Esophagus squamous epithelium (tissue), 5 donors: ENCODE measurements at places on chromosomes 13 and 19.

DNA sequence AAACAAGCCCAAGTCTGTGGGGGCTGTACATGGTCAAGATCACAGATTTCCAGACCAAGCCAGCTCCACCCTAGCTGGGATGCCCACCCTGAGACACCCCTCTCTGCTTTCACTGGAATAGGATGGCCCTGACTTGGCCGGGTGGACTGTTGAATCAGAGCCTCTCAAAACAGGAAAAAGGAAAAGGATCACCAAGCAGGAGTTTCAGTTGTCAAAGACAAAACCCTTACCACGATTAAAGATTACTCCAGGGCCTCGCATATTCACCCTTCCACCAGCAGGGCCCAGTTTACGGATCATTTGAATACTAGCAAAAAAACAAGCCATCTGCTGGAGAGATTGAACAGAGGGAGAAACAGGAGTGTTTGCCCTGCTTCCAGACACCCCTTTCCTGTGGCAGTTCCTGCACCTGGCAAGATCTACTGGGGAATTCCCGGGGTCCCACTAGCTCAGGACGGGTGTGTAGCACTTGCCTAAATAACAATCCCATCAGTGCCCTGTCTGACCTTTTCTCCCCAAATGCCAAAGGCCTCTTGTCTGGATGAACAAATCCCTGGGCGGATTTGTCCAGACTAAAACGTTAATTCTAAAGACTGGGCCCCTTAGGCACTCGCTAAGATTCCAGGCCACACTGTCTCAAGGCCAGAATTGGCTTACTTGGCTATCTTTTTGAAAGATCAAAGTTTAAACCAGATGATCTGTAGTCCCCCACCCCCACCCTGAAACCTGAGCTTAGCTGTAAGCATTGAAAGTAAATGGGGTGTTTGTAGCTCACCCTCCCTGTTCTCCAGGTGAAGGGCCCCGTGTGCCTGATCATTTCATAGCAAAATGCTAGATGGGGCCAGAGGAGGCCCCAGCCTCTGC lies 38.4 kb downstream of the ACTN4 start:
- no peak for DNase-seq

DNA sequence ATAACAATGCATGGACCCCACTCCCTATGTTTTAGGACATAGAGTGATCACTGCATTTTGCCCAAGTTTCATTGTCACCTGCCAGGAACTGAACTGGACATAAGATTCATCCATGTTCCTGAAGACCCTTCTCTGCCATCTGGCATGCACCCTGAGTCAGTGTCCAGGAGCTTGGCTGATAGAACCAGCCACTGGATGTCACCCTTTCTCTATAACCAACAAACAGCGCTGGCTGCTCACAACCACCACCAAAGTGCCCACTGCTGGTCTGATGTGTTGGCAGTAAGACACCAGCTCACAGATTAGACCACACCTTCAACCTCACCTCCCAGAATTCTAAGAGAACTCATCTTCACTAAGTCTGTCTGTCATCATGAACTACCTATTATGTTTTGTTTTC lies 333.4 kb downstream of the ITGBL1 start:
- DNase-seq = no peak

DNA sequence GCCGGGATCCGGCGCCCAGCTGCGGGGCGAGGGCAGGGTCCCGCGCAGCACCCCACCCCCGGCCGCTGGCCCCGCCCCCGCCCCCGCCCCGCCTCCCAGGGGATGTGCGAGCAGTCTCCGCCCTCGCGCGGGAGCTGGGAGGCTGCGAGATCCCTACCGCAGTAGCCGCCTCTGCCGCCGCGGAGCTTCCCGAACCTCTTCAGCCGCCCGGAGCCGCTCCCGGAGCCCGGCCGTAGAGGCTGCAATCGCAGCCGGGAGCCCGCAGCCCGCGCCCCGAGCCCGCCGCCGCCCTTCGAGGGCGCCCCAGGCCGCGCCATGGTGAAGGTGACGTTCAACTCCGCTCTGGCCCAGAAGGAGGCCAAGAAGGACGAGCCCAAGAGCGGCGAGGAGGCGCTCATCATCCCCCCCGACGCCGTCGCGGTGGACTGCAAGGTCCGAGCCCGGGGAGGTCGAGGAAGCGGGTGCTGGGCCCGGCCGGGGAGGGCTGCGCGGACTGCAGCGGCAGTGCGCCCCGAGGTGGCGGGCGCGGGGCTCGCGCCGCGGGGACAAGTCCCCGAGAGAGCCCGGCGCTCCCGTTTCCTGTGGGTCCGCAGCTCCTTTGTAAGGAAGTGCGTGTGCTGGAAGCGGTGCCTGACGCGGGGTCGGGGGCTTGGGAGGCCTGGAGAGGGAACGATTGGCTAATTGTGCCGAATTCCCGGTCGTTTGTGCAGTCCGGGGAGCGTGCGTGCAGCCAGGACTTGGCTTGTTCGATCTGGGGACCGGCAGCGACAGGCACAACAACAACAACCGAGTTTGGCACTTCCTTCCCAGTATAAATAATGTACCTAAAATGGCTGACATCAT lies at the start of gene ITM2B:
Gene ITM2B (plus strand): TSS at position 161 of the 843 bp plus-strand sequence. CDS start 155 bp downstream, at position 316.
- DNase-seq = peak; percentile 15

GRCh38 chr13:60078226-60078625 lies 85.5 kb downstream of the DIAPH3 start:
- DNase-seq = no peak

GRCh38 chr19:35138305-35138892 lies at the start of gene FXYD1:
Gene FXYD1, plus strand, starts transcription at chr19:35138824. Its CDS starts 1,256 bp downstream, at chr19:35140080.
- DNase-seq = no peak

DNA sequence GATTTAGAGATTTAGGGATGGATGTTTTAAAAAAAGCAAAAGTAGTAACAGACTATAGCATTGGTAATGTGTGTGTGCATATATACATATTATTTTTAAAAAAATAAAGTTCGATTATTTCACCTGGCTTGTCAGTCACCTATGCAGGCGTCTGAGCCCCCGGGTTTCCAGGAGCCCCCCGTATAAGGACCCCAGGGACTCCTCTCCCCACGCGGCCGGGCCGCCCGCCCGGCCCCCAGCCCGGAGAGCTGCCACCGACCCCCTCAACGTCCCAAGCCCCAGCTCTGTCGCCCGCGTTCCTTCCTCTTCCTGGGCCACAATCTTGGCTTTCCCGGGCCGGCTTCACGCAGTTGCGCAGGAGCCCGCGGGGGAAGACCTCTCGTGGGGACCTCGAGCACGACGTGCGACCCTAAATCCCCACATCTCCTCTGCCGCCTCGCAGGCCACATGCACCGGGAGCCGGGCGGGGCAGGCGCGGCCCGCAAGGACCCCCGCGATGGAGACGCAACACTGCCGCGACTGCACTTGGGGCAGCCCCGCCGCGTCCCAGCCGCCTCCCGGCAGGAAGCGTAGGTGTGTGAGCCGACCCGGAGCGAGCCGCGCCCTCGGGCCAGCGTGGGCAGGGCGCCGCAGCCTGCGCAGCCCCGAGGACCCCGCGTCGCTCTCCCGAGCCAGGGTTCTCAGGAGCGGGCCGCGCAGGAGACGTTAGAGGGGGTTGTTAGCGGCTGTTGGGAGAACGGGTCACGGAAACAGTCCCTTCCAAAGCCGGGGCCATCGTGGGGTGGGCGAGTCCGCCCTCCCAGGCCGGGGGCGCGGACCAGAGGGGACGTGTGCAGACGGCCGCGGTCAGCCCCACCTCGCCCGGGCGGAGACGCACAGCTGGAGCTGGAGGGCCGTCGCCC lies 840 bp upstream of the CCNA1 start:
- DNase-seq = no peak

GRCh38 chr13:51538591-51539179 lies 45.6 kb upstream of the WDFY2 start:
- DNase-seq = no peak

DNA sequence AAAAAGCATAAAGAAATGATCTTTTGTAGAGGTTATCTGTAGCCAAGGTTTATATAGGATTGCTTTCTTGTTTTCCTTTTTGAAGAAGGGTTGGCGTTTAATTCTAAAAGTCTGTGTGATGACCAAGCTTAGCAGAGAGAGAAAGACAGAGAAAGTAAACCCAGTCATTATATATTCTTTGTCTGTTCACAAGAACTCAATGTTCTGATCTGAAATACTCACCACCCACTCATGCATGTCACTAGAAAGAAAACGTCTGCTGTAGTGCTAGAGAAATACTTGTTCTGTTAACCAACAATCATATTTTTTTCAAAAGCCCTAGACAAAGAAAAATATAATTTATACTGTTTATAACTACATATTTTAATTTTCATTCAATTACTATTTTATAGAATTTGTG lies 173.7 kb upstream of the SLITRK5 start:
- DNase-seq = no peak

DNA sequence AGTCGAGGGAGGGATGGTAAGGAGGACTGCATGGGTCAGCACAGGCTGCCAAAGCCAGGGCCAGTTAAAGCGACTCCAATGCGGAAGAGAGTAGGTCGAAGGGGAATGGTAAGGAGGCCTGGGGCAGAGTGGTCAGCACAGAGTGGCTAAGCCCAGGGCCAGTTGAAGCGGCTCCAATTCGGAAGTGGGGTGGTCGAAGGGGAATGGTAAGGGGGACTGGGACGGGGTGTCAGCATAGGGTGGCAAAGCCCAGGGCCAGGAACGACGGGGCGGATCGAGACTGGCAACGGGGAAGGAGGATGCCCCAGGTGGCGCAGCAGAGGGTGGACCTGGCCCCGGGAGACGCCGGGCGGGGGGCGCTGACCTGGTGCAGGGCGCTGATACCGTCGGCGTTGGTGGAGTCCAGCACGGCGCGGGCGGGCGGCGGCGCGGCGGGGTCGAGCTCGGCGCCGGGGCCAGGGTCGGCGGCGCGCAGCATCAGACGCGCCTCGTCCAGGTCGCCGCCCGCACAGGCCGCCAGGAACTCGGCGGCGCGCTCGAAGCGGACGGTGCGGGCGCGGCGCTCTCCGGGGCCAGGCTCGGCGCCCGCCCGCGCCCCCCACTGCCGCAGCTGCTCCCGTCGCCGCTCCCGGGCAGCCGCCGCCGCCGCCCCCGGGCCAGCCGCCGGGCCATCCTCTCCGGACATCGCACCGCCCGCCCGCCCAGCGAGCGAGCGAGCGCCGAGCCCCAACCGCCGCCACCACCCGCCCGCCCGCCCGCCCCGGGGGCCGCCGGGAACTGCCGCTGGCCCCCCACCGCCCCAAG lies at the start of gene PPP1R12C:
Gene PPP1R12C (minus strand): TSS at position 779 of the 804 bp plus-strand sequence. CDS start 94 bp downstream, at position 685.
- no peak for DNase-seq

DNA sequence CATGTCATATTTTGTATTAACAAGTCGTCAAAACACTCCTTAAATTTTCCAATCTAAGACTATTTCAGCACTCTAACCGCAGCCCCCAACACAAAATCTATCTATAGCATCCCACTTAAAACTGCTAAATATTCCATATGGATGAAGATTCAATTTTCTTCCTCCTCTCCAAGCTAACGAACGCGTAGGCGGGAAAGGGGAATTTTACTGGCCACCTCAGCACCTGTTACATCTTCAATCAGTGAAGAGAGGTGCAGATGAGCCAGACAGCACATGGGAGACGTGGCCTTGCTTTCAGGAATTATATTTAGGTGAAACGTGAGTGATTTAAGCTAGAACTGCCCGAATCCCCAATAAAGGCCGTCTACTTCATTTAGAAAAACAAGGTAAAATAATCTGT lies 1.1 kb downstream of the RBM26 start:
- no peak for DNase-seq

- DNase-seq = peak; percentile 45
These were observed 2.7 kb upstream of the CNN1 start for GRCh38 chr19:11535792-11536595.

DNA sequence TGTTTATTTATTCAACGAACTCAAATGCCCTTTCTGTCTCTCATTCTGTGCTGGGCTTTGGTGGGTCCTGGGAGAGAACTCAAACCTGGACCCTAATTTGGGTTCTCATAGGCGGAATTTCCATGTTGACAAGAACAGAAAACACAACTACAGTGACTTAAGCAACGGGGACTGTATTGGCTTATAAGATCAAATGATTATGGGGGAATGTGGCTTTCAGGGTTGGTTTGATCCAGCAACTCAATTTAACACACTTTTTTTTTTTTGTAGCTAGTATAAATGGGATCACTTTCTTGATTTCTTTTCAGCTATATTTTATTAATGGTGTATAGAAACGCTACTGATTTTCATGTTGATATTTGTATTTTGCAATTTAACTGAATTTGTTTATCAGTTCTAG lies 9.9 kb downstream of the FCHO1 start:
- no peak for DNase-seq

- no peak for DNase-seq
These were observed 1010.6 kb downstream of the PCDH9 start for GRCh38 chr13:66219506-66219905.

- DNase-seq = no peak
These were observed 11.2 kb downstream of the ANO8 start for GRCh38 chr19:17323300-17323963.

DNA sequence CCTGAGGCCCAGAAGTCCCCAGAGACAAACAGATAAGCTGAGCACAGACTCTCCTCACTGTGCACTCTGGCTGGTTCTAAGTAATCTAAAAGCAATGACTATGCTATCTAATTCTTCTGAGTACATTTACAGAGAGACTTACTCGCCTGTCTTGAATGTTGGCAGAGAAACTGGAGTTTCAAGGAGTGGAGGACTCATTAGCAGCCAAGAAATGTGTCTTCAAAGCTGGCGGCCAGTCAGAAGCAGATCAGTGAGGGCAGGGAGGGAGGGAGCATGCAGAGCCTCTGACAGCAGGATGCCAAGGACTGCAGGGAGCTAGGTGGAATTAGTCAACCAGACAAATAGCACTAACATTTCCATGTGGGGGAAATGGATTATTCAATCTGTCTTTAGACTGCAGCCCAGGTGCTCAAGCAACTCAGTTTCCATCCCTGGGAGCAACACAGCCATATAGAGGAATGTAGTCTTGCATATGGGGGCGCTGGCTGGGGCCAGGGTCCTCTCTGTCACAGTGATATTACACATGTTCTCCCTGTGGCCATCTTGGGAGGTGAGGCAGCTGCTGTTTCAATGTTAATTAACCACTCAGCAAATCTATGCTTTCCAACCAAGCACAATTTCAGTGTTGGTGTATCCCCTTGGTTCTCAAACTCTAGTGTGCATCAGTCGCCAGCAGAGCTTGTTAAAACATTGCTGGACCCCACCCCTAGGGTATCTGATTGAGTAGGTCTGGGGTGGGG lies 97.9 kb downstream of the CCNA1 start:
- no peak for DNase-seq
